OCI-M1 (cell line): ENCODE measurements at places on chromosomes 1 and 21.

DNA sequence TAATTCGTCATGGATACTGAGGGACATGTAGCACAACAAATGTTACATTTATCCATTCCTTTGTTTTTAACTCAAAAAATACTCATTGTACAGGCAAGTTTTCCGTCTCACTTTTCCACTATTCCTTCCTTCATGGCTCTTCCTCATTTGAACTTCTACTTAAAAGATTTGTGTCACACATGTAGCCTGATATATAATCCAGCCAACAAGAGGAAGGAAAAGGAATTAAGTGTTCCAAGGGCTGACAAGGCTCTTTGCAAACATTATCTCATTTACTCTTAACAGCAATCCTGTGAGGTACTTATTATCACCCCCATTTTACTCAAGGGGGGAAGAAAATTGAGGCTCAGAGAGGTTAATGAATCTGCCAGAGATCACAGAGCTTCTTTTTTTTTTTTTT, 22.9 kb downstream of the CD244 start:
- no peak for DNase-seq

GRCh38 chr1:171160639-171161354, 24.3 kb upstream of the FMO2 start:
- DNase-seq: no peak

DNA sequence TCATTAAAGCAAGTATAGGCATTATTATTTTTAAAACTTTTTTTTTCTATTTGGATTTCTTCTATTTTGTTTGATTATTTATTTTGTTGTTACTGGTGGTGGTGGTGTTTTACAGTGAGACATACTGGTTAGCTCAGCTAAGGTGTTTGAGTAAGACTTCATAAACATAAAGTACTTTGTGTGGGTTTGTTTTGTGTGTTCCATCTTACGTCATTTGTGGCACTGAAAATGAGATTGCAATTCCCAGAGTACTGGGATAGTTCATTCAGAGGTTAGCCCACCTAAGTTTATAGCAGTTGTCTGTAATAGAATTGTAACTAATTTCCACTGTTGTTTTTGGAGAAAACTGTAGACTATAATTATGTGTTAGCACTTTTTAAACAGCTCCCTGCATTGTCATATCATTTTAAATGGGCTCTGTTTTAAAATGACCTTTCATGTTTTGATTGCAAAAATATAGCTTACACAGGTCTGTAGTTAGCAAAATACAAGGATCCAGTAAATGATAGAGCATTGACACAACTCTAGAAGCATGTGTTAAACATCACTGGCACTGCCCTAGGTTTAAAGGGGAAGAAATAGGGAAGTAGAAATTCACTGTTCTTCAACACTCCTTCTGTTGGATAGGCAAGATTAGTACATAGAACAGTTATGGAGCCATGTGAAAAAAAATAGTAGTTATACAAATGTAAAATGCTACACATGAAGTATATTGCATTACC, 171.7 kb downstream of the NFIA start:
- peak; percentile 79 for DNase-seq

DNA sequence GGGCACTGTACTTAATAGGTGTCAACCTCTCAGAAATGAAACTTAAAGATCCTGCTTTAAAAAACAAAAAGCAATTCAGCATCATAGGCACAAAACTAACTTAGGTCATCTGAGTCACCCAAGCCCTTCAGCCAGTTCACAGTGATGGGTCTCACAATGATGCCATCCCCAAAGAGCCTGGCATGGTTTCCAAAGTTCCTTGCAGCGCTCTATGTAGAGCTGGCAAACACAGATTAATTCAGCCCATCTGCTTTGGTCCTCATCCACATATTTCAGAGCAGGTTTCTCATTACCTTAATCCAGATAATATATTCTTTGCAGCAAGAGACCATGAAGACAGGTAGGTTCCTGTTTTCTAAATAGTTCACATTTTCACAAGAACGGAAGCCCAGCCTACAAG, 14.6 kb upstream of the PLA2G2C start:
- DNase-seq: no peak

DNA sequence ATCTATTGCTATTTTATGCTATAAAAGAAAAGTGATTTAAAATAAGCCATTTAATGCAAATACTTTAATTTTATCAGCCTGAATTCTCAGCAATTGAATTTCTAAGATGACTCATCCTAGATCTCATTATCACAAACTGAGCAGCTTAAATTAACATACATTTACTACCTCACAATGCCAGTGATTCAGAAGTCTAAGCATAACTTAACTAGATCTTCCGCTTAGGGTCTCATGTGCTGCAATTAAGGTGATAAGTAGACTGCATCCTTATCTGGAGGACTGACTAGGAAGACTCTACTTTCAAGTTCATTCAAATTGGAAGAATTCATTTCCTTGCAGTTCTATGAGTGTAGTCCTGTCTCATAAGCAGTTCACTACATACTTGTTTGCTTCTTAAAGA, 286.6 kb downstream of the COL11A1 start:
- no peak for DNase-seq

DNA sequence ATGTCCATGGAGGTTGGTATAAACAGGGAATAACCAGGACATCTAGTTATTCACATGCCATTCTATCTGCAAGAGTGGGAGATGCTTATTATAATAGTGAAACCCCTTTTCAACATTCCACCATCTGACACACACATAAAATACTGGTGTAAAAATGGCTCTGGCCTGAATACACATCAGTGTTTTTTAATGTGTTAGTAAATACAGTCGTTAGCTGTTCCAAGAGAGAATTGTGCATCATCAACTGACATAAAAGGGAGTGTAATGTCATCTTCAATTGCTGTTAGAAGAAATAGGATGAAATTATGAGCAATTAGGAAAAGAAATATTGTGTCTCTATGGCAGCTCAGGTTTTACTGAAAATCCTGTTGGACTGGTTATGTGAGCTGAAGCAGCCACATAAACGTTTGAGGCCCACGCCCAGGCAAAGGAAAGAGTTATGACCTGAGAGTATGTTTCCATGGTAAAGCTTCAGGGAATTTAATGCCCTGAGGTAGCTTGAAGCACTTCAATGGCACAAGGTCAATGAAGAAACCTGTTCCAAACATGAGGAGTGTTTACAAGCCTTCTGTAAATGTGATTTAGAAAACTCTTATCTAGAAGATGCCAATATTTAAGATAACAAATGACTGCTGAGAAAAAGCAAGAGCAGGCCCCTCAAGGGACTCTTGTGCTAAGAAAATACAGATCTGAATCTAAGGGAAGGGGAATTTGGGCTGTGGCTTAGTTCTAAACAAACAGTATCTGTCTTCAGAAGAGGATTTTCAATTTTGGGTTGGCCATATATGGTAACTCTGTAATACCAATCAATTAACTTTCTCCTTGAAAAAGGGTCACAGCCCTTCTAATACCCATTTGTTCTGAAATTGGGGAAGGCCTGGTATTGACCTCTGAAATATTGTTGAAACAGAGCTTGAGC, 384.3 kb downstream of the SEC16B start:
- no peak for DNase-seq

- no peak for DNase-seq
Observed at GRCh38 chr1:226604560-226605317, 56.2 kb downstream of the STUM start.

DNA sequence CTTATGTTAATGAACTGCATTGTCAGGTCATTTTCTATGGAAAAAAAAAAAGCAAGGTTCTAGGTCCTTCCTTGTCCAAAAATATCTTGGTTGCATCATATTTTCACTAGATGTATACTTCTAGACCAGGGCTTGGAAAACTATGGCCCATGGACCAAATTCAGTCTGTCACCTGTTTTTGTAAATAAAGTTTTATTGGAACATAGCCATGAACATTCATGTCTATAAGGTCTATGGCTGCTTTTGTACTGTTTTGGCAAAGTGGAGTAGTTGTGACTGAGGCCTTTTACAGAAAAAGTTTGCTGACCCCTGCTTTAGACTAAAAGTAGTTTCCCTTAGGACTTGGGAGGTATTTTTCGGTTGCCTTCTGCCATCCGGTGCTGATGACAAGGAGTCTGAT, 19.2 kb upstream of the PLA2G2E start:
- no peak for DNase-seq

GRCh38 chr1:39695016-39695415, 3.8 kb upstream of the HPCAL4 start:
- DNase-seq: no peak

- DNase-seq: no peak
Observed at GRCh38 chr1:194280463-194280862, 1094.0 kb upstream of the B3GALT2 start.

DNA sequence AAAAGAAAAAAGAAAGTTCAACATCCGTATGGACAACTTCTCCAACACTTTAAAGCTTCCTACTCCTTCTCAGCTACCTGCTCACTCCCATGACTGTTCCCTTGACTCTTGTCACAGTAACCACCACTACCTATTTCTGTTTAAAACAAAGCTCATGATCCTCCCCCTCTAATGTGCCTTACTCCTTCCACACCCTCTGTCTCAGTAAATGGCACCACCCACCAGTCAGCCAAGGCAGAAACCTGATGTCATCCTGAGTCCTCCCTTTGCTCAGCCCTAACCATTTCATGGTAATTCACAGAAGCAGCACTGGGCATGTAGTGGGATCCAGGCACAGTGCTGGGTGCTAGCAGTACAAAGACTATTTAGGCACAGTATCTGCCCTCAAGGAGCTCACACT, 63.0 kb upstream of the PPM1J start:
- DNase-seq: peak; percentile 28

- DNase-seq: no peak
Observed at GRCh38 chr1:46102769-46103476, 29.5 kb downstream of the PIK3R3 start.

DNA sequence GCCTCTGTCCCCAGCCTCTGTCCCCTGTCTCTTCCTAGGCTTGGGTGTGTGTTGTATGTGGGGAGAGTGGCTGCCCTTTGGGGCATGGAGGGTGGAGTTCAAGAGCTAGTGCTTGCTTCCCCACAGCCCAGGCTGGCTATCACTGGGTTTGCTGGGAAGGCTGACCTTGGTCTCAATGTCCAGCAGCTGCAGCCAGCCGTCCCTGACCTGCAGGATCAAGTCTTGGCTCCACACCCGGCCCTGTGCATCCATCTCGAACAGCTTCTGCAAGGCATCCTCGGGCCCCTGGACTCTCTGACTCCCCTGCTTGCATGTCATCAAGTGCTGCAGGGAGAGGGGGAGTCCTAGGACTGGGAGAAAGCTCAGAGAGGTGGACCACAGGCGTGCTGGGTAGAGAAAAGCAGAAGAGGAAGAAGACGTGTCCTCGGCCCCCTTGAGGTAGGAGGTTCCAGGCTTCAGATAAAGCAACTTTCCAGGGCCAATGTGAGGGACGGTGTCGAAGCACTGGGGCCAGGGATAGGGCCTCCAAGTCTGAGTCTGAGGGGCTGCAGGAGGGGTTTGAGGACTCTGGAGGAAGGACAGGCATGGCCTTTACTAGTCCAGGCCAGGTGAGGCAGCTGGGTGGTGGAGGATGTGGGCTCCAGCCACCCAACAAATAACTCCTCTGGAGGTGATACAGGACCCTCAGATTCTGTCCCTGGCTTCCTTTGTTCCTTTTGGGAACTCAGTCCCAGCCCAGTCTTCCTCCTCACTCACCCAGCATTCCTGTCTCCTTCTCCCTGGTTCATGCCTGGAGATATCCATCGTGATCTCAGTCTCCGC, 4.0 kb downstream of the EPS8L3 start:
- DNase-seq: no peak

GRCh38 chr1:241513378-241513777, 6.2 kb downstream of the FH start:
- no peak for DNase-seq
